ENCODE measurements at places on chromosomes 5 and 9.

DNA sequence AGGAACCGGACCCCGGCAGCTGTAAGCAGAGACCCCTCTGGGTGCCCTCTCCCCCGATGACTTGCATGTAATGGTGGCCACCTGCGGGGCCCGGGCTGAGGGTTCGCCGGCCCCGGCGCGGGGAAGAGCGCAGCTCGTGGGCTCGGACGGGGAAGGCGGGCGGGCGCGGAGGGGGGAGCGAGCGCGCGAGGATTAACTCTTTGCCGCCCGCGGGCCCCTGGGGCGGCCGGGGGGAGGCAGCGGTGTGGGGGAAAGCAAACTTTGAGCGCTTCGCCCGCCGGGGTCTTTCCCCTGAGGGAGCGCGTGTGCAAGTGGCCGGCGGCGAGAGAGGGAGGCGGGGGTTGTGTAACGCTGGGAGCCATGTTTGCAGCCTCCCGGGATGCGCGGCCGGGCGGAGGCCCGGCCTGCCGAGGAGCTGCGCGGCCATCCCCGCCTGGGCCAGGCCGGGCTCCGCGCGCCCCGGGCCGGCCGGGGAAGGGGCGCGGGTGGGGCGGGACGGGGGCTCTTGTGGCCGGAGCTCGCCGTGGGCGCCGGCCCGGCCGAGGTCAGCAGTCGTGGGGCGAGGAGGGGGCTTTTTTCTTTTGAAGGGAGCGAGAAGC lies 547 bp downstream of the ANP32B start:
- peak; percentile 37 for DNase-seq

- no peak for DNase-seq
Observed at GRCh38 chr5:35473589-35473988, 144.1 kb upstream of the SPEF2 start.

DNA sequence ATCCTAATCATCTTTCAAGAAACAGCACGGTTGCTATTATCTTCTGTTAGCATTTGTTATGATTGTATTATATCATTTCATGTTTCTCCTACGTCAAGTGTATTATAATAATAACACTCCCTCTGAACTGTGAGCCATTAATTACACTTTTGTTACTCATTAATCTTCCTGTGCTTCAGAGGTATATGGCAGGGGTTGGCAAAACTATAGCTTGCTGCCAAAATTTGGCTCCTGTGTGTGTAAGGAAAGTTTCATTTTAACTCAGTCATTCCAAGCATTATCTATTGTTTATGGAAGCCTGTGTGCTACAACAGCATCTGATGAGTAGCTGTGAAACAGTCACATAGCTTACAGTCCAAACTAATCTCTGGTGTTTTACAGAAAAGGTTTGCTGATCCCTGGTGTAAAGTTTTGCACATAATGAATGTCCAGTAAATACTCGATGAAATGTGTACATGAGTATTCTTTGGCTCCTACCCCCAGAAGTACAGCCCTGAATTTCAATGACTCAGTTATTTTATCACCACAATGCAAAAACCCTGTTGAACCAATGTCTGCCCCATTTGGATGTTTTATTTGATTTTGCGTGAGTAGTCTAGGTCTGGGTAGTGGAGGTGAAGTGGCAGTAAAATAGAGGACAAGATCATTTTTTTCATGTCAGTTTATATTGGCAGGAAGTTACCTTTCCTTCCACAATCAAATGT lies 648.2 kb downstream of the MAT2B start:
- DNase-seq, result peak; percentile 4

GRCh38 chr5:149284501-149284900 lies 12.8 kb downstream of the AFAP1L1 start:
- DNase-seq, result no peak

GRCh38 chr5:21452449-21452848 lies 1400.7 kb downstream of the CDH12 start:
- DNase-seq, result no peak

GRCh38 chr9:26913138-26913668 lies 20.6 kb upstream of the CAAP1 start:
- DNase-seq, result no peak

DNA sequence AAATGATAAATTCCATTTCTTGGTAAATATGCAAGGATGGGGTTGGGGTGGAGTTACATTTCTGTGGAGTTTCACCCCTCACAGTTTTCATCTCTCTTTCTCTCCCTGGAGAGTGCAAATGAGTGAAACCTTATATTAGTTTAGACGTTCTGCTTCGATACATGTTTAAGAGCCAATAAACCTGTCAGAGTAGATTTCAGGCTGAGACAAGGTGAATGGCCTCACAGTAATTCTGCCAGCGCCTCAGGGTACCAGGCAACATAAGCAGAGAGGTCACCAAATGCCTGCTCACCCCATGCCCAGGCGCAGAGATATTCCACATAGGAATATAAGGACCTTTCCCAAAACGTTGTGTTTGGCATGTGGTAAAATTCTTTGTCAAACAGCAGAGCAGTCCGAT lies 154.9 kb upstream of the VLDLR start:
- DNase-seq, result no peak

DNA sequence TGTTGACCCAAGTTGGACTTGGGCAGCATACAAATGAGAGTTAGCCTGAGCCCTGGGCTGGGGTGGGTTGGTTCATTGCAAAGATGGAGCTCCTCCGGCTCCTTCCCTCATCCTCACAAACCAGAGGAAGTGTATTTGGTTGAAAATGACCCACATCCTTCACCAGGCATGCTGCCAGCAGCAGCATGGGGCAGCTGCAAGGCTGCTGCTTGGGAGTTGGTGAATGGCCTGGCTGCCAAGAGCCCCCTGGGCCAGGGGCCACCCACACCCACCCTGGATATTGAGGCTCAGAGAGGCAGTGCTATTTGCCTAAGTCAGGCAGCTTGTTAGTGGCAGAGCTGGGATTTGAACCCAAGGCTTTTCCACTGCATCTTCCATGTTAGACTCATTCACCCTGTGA lies 29.5 kb downstream of the PPARGC1B start:
- no peak for DNase-seq

GRCh38 chr5:178293400-178293799 lies 60.8 kb upstream of the PHYKPL start:
- no peak for DNase-seq

- DNase-seq, result no peak
Observed at GRCh38 chr9:87883990-87884389, 1.3 kb downstream of the SPATA31E1 start.

- DNase-seq, result peak; percentile 57
Observed at GRCh38 chr5:71601222-71602026, 14.3 kb downstream of the MCCC2 start.

DNA sequence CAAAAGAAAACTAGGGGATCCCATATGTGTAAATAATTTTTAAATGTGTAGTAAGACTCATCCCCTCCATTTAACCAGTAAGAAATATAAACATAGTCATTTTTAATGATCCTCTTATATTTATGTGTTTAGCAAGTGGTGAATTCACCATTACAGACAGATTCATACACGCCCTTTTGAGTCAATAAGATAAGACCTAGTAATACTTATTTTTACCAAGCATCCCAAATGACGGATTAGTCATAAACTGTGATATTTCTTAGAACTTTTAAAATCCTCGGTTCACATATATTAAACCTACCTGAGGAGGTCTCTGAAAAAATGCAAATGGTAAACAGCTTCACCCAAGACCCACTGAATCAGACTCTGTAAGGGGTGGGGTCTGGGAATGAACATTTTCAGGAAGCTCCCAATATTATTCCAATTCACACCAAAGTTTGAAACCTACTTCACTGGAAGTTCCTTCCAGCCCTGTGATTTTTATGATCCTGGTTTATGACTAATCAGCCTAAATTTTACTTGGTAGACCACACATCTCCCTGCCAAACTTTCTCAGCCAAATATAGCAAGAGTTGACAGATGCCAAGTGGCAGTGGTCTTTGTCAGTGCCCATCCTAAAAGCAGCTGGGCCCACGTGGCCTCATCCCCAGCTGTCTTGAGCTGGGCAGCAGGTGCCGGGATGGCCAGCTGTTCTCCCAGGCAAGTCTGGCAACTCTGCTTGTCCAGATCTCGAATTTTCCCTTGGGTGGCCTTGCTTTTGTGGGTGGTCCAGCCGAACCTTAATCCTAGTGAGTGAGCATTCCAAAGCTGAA lies 559.0 kb upstream of the RGMB start:
- no peak for DNase-seq

DNA sequence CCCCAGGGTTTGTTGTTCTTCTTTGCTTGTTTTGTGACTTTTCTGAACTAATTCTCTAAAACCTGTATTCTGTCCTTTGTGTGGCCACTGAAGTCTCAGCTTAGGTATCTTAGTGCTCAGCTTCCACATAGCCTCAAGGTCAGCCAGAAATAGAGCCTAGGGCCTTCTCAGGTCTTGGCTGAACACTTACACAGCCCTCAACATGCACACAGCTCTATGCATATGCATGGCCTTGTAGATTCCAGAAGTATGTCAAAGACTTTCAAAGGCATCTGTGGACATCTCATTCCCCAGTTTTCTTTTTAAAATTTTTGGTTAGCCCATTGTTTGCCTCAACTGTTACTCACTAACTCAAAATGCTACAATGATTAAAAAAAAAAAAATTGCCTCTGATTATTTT lies 99.9 kb upstream of the GRIA1 start:
- no peak for DNase-seq

DNA sequence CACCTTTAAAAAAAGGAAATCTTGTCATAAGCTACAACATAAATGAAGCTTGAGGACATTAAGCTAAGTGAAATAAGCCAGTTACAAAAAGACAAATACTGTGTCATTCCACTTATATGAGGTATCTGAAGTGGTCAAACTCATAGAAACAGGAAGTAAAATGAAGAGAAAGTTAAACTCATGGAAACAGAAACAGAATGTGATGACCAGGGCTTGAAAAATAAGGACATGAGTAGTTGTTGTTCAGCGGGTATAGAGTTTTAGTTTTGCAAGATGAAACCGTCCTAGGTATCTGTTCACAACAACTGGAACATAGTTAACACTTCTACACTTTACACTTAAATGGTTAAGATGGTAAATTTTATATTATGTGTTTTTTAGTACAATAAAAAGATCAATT lies 47.8 kb upstream of the SLC1A3 start:
- no peak for DNase-seq

DNA sequence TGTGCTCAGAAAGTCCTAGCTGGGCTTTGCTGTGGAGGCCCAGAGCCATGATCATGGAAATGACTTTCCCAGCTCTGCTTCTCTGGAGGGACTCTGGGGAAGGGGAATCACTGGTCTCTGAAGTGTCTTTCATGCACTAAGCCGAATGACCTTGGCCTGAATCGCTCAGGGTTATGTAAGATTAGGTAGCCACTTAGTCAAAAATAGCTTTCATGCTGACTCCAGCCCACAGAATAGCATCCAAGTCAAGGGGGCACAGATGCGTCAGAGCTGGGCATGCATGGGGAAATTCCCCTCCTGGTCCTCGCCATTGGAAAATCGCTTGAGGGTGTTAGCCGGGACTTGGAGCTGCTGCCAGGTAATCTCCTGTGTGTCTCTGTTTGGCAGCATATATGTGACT lies 36.1 kb upstream of the PPARGC1B start:
- no peak for DNase-seq

GRCh38 chr9:126391713-126392661 lies 65.4 kb downstream of the MVB12B start:
- DNase-seq, result no peak

DNA sequence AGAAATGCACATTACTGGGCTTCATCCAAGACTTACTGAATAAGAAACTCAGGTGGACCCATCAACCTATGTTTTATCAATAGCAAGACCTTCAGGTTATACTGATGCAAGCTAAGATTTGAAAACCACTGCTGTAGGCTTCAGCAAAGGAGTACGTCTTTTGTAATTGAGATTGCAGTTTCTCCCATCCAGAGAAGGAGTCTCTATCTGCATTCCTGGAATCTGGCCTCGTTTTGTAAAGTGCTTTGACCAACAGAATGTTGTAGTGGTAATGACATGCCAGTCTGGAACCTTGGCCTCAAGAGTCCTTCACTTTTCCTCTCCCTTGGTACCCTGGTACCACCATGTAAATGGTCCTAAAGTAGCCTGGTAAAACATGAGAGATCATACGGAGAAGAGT lies 32.2 kb upstream of the ELAVL2 start:
- no peak for DNase-seq

- no peak for DNase-seq
Observed at GRCh38 chr9:131525643-131526565, 5.2 kb downstream of the UCK1 start.

DNA sequence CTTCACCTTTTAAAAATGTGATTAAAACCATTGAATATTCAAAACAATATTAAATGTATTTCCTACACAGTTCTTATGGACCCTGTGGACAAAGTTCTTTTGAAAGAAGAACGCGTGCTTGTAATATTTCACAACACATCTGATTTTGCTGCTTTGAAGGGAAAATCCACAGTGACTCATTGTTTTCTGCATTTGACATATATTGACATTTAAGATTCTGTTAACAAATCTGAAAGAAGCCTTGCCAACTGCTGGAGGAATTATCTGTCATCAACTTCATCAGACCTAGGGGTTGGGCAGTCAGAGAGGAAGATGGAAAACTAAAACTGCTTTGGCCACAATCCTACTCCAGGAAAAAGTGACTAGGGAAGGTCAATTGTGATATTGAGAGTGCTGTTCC lies 56.9 kb upstream of the RASEF start:
- DNase-seq, result no peak

GRCh38 chr9:136059851-136060670 lies 35.0 kb downstream of the NACC2 start:
- no peak for DNase-seq

- no peak for DNase-seq
Observed at GRCh38 chr9:16310278-16311110, 560.0 kb downstream of the BNC2 start.

GRCh38 chr9:133132174-133132573 lies 11.1 kb upstream of the RALGDS start:
- DNase-seq, result no peak

GRCh38 chr5:135204151-135204600 lies 170.1 kb upstream of the PITX1 start:
- peak; percentile 21 for DNase-seq

DNA sequence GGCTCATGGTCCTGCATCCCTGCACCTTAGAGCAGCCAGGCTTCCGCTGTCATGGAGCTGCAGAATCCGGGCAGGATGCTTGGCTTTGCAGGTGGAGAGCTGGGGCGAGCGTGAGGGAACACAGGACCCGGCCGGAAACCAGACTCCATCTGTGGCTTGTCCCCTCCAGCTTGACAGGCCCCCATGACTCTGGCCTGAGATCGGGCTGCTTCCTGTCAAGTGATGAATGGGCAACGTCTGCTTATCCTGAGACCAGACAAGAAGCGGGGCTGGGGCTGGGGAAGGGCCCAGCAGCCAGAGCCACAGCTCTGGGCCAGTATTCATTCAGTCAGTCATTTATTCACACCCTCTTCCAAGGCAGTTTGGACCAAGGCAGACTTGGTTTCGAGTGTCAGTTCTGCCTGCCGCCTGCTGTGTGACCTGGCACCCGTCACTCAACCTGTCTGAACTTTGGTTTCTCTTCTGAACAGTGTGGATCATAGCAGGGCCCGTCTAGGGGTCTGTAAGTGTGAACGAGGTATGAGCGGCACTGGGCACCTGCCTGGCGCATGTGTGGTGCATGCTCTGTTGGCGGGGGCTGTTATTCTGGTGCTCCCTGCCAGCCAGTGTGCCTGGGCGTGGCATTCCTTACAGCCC lies 37.5 kb downstream of the NEK6 start:
- no peak for DNase-seq

- DNase-seq, result peak; percentile 83
Observed at GRCh38 chr5:154221371-154221896, 30.9 kb downstream of the GALNT10 start.

- DNase-seq, result no peak
Observed at GRCh38 chr5:39130716-39131115, 56.5 kb upstream of the RICTOR start.

- DNase-seq, result peak; percentile 63
Observed at GRCh38 chr9:70046274-70047070, 2.8 kb downstream of the MAMDC2 start.
